ENCODE measurements at places on chromosomes 13 and 19.
A peak's percentile ranks its signal among the peaks of the same experiment; 100 is the strongest.

DNA sequence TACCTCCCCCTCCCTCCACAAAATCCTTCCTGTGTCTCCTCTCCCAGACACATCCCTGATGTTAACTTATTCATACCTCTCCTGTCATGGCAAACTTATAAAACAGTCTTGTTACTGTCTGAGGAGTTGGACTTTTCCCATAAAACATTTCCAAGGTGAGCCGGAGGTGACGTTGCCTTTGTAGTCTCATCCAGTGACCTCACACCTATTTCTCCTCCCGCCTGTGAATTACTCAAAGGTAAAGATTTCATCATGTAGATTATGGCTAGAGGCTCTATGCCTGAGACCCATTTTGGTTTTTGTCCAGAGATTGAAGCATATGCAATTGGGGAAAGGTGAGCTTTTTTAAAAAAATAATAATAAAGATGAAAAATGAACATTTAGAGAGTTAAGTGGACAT is 529.0 kb downstream of the MYO16 start:
- no peak for DNase-seq

GRCh38 chr19:13958043-13958442 is 5.7 kb downstream of the DCAF15 start:
- DNase-seq, result no peak

- DNase-seq, result no peak
Measured at GRCh38 chr19:10422046-10422461, 1.7 kb downstream of the PDE4A start.

GRCh38 chr13:66482836-66483235 is 747.3 kb downstream of the PCDH9 start:
- no peak for DNase-seq

DNA sequence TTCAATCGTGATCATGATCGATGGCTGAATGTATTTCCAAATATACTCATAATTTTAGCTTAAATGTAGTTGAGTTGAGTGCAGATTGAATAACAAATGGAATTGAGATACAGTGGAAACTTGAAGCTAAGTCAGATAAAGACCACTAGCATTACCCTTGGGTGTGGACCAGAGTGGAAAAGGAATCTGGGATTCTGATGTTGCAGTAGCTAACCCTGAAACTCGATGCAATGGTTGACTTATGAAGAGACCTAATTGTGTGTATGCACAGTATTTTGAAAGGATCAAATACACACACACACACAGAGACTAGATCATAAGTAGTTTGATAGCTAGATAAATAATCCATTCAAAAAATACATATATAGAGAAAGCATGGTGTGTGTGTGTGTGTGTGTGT is 135.8 kb downstream of the RXFP2 start:
- DNase-seq, result no peak

- DNase-seq, result peak; percentile 100
Measured at GRCh38 chr19:53867225-53868090, at the start of gene MYADM. Gene MYADM (plus strand): TSS chr19:53867883. CDS start chr19:53873530, 5,647 bp downstream.

- no peak for DNase-seq
Measured at GRCh38 chr19:49497789-49498103, 1.5 kb downstream of the RPS11 start.

- no peak for DNase-seq
Measured at GRCh38 chr13:35871561-35871960, 259.6 kb downstream of the DCLK1 start.

- DNase-seq, result no peak
Measured at GRCh38 chr13:111325941-111326620, 5.6 kb downstream of the TEX29 start.

DNA sequence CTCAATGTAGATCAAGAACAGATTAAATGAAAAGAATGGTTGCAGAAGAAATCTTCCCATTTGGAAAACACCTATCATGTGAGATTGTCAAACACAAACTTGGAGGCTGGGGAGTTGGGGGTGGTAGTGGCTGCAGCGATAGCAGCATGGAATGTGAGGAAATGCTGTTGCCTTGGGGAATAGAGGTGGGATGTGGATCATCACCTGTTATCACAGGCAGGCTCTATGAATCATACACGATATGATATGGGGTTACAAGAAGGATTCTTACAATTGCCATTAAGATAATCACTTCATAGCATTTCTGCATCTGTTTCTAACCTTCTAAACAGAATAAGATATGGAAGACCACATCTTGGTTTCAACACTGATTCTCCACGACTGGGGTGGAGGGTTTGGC is 88.7 kb downstream of the RNASEH2B start:
- DNase-seq, result no peak

GRCh38 chr19:8361921-8362793 is 1.8 kb upstream of the ANGPTL4 start:
- DNase-seq, result no peak

GRCh38 chr19:3283246-3283751 is 58.8 kb downstream of the CELF5 start:
- DNase-seq, result no peak

DNA sequence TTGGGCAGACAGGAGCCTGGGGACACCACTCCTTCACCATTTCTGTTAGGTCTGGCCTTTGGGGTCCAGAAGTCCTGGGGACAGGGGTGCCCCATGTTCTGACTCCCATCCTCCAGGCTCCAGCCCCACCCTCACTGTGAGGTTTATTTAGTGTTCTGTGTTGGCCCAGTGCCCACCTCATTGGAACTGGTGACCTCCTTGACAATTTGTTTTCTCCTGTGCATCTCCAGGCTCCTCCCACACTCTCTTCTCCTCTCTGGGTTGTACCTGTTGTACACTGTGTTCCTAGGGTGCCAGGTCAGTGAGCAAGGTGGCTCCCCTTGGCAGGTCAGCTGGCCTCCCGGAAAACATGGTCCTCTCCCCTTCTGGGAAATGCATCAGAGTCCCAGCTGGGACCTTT is 110.8 kb downstream of the ZNF536 start:
- DNase-seq, result no peak

GRCh38 chr13:105363261-105364190 is 1171.9 kb downstream of the EFNB2 start:
- DNase-seq, result no peak

GRCh38 chr13:96680898-96681297 is 313.4 kb downstream of the OXGR1 start:
- no peak for DNase-seq

DNA sequence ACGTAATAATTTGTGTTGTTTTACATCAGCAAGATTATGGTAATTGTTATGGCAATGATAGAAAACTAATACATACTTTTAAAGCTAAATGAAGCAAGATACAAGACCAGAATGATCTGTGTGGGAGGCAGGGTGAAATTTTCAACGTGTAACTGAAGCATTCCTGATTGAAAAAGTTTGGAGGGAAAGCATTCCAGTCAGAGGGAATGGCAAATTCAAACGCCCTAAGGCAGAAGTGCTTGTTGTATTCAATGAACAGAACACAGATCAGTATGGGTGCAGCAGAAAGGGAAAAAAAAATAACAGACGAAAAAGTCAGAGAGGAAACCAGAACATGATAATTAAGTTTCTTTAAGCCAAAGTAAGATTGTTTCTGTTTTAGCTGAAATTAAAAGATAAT is 928.5 kb upstream of the SLITRK1 start:
- DNase-seq, result no peak

DNA sequence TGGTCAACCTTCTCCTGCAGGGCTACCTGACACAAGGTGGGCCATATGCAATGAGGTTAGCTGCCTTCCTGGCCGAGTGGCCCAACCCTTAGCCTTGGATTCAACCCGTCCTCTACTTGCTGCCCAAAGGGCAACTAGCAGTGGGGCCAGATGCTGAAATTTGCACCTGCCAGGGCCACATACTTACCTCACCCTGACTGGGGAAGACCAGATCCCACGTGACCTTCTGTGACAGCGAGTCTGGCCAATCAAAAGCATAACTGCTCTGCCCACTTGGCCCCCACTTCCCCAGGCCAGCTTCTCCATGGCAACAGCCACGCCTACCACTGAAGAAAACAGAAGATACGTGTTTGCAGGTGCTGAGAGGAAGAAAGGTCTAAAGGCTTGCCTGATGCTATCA is 10.9 kb downstream of the PEG3 start:
- DNase-seq, result no peak

- DNase-seq, result peak; percentile 19
Measured at GRCh38 chr19:19321141-19321577, 530 bp downstream of the MAU2 start.

DNA sequence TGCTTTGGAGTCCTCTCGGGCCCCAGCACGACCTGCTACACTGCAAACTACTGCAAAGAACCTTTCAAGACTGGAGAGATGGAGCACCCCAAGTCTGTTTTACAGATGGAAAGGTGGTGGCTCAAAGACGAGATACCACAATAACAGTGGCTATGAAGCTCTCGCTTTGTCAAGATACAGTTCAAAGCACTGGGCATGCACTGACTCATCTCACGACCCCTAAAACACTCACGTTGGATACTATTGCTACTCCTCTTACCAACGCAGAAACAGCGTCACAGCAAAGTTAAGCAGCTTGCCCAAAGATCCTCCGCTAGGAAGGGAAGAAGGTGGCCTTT is 24.0 kb upstream of the LAIR1 start:
- DNase-seq, result no peak

- DNase-seq, result no peak
Measured at GRCh38 chr13:88464851-88465250, 793.7 kb downstream of the SLITRK5 start.

DNA sequence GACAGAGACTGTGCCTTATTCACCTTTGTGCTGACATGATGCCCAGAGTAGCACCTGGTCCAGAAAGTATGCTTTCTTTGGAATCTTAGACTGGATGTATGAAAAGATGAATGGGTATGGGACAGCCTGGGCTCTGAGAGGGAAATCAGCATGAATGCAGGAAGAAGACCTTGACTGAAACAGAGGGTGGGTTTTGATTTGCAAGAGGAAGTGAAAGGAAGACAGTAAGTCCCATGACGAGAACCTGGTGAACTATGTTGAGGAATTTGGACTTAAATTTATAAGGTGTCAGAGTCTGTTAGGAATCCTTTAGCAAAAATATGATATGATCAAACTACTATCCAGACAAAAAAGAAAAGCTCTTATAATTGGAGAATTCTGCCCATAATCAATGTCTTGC is 301.9 kb downstream of the SPRY2 start:
- no peak for DNase-seq

DNA sequence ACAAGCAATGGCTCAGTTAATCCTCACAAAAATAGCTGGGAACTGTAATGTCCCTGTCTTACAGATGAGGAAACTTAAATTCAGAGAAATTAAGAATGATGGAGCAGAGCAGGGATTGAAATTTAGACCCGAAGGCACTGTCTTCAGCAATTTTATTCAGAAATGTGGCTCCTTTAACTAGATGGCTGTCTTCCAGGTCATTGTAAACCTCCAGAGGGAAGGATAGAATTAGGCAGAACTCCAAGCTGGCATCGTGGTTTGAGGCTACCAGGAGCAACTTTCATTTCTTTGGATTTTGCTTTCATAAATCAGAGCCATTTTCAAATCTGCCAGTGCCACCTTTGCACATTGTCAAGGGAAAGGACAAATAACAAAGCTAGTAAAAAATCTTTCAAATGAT is 339.0 kb downstream of the DCT start:
- DNase-seq, result no peak

DNA sequence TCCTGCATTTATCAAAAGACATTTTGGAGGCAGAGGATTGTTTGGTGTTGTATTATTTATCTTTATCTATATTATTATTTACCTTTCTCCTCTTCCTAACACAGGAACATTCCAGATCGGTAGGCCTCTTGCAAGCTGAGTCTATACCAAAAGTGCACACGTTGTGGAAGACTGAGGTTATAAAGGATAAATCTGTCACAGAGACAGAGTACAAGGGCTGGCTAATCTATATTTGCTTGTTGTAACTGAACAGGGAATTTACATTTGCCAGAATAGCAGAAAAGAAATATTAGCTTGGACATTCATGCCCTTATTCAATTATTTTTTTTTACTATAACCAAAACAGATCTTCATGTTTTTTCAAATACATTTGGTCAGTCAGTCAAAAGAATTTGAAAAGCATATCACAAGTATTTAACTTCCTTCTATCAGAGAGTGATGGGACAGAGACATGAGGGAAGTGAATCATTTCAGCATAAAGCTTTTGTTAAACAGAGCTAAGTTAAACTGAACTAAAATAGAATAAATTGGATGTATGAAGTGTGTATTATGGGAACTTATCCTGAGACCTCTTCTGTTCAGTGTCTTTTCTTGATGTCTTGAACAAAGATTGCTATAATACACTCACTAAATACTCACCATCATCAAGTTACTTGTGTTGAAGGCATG is 352.5 kb downstream of the DNAJC15 start:
- DNase-seq, result no peak

DNA sequence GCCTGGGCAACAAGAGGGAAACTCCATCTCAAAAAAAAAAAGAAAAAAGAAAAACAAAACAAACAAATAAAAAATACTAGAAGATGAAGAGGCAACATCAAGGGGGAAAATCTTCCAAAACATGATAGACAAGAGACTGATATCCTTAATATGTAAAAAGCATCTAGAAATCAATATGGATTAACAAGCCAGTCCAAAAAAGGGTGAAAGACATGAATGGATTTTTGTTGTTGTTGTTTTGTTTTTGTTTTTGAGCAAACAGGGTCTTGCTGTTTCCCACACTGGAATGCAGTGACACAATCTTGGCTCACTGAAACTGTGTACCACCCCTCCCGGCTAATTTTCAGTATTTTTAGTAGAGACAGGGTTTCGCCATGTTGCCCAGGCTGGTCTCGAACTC is 4.0 kb upstream of the TINCR start:
- no peak for DNase-seq

DNA sequence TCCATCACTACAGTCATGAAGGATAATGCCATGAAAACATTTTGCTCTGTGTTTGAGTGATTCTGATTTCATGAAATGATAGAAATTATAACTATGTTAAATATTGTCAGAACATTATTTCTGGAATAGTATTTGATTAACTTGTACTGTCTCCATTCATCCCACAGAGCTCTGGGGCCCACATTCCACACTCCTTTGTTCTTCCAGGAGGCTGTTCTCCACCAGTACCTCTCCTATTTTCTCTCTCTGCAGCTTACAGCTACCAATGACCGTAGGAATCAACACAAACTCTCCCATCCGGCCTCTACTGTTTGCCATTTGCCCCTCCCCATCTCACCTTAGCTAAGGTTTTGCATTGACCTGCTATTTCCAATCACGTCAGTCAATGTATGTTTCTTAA is 240.9 kb downstream of the LMO7 start:
- DNase-seq, result no peak

DNA sequence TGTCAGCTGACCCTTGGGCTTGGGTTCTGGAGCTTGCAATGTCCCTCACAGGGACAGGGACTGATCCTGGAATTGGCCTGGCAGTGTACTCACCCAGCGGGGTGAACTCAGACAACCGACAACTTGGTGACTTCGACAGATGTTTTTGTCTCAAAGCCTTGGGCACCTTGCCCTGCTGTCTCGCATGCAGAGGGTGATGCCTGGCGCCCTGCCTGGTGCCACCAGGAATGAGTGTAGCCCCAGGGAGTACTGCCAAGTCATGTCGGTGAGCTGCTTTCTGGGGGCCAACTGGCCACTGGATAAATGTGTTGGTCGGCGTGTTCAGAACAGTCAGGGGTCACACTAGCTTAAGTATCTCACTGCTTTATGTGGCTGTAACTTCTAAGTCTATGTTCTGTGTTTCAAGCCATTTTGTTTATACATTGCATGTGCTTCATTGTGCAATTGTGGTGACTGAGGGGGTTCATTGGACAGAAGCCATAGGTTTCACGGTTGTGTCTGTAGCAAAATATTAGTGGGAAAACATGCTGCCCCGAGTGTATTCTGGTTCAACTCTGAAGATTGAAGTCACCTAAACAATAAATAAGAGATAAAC is 96.3 kb upstream of the TNFSF11 start:
- DNase-seq, result no peak

All from effector CD8-positive, alpha-beta T cell (primary cell).